ENCODE measurements at places on chromosomes 4 and X.

DNA sequence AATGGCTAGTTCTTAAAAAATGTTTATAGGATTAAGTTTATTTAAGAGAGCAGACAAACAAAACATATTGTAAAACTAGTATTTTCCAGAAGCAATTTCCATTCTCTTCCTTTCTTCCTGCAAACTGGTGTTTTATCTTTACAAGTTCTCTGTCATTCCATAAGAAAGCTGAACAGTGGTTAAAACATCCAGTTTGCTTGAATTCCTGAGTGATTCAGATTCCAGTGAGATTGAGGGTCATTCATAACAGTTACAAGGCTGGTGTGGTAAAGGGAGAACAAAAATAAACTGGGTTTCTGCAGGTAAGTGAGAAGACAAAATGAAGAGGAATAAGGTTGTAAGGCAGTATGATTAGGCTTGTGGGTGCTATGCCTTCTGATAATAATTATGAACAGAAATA is 544.8 kb upstream of the DIPK2B start:
- DNase-seq: no peak

- DNase-seq: no peak
Observed at GRCh38 chr4:134537701-134538100, 336.1 kb upstream of the PABPC4L start.

DNA sequence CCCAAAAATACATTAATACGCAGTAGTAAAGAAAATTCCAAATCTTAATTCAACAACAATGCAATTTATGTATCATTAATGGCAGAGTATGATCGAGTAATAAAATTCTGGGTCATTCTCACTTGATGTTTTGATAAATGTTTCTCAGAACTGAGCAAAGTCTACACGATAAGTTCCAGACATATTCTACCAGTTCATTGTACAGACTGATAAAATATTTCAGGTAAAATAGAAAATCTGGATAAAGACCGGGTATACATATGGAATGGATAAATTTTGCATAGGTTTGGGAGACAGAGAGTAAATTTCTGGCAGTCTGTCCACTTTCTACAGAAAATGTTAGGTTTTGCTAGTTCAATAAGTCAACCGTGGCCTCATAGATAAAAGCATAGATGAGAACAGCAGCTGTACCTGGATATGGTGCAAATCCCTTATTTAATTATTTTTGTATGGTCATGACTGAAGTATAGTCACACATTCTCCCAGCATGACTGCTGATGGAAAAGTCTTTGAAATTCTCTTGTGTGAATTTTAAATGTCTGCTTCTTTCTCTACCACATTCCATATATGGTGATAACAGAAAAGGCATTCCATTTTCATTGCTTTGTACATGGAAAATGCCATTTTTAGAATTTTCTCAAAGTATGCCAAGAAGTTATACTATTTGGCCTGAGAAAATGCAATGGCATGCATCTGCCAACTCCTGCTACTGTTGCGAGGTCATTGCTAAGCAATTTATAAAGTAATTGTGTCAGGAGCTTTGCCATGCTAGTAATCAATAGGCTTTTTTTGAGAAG is 301.9 kb upstream of the ARSJ start:
- DNase-seq: no peak

DNA sequence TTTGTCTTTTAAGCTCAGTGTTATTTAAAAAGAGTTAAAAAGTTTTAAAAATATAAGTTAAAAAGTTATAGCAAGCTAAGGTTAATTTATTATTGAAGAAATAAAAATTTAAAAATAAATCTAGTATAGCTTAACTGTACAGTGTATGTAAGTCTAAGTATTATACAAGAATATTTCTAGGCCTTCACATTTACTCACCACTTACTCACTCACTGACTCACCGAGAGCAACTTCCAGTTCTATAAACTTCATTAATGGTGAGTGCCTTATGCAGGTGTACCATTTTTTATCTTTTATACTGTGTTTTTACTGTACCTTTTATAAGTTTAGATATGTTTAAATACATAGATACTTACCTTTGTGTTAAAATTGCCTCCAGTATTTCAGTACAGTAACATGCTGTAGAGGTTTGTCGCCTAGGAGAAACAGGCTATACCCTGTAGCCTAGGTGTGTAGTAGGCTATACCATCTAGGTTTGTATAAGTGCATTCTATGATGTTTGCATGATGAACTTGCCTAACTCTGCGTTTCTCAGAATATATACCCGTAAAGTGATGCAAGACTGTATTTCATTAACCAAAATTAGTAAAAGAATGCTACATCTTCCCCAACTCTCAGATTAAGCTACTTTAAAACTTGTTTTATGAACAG is 202.9 kb downstream of the CFAP299 start:
- DNase-seq: no peak

GRCh38 chr4:66266035-66266434 is 595.7 kb upstream of the EPHA5 start:
- no peak for DNase-seq

GRCh38 chrX:53128097-53128749 is 34.3 kb downstream of the KANTR start:
- DNase-seq: no peak

- DNase-seq: no peak
Observed at GRCh38 chr4:177740563-177740962, 298.3 kb upstream of the AGA start.

- DNase-seq: no peak
Observed at GRCh38 chr4:52949336-52949735, 87.2 kb downstream of the RASL11B start.

DNA sequence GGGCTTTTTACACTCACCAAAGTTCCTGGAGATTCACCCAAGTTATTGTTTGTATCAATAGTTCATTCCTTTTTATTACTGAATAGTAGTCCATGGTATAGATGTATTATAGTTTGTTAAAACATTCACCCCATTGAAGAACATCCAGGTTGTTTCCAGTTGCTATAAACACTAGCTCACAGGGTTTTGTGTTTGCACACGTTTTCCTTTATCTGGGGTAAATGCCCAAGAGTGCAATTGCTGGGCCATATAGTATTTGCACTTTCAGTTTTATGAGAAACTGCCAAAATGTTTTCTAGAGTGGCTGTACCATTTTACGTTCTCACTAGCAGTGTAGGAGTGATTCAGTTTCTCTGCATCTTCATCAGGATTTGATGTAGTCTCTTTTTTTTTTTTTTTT is 57.1 kb downstream of the CBLL2 start:
- no peak for DNase-seq

DNA sequence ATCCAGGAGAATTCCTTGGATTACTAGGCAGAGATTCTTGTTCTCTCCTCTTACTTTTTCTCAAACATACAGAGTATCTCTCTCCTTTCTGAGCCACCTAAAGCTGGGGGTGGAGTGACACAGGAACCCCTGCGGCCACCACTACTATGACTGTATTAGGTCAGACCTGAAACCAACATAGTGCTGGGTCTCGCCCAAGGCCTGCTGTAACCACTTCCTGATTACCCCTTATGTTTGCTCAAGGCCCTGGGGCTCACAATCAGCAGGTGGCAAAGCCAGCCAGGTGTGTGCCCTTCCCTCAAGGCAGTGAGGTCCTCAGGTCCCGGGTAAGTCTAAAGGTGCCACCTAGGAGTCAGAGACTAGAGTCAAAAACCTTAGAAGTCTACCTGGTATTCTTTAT is 166.4 kb downstream of the PARM1 start:
- no peak for DNase-seq

DNA sequence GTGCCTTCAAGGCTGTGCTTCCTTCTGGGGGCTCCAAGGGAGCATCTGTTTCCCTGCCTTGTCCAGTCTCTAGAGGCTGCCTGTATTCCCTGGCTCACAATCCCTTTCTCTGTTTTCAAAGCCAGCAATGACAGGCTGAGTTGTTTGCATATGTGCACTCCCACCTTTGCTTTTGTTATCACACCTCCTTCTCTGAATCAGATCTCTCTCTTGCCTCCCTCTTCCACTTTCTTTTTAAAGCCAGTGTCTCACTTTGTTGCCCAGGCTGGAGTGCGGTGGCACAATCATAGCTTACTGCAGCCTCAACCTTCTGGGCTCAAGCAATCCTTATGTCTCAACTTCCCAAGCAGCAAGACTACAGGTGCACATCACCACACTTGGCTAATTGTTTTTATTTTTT is 37.1 kb upstream of the LEF1 start:
- DNase-seq: no peak

DNA sequence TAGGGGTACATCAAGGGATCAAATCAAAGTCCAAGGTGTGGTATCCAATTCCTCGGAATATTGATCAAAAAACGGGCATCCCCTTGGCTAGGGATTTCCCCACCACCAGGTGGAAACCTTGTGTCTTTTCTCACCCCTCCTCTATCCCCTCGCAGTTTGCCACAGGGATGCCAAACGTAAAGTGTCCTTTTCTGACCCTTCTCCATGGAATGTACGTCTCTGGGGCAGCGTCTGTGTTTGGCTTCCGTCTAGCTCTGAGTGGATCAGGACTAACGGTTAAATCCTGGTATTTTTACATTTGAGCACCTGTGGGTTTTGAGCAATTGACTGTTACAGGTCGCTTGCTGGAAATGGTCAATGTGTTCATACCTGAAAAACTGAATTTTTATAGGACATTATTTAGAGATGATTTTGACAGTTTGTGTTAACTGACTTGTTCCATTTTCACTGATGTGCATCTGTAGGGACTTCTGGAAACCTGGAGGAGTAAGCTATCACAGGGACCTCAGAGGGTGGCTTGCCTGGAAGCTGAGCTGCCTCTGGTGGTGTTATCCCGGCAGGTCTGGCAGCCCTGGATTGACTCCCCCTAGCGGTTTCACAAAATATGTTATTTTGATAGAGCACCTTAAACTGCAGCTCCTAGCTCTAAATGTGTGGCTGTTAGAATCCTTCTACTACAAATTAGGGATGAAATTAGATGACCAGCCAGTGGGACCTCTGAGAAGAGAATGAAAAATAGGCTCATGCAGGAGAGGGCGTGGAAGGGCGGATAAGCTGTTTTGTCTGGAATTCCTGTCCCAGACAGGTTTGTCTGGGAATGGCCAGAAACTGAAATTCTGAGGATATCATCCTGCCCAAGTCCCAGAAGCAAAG is 8.8 kb upstream of the MGST2 start:
- DNase-seq: peak; percentile 40

GRCh38 chr4:27819246-27819645 is 958.6 kb downstream of the STIM2 start:
- no peak for DNase-seq

GRCh38 chrX:52577464-52578173 is 60.8 kb upstream of the XAGE1B start:
- DNase-seq: no peak

GRCh38 chr4:79472693-79473438 is 64.8 kb upstream of the GK2 start:
- no peak for DNase-seq

GRCh38 chr4:63921561-63921960 is 487.7 kb downstream of the TECRL start:
- DNase-seq: no peak

DNA sequence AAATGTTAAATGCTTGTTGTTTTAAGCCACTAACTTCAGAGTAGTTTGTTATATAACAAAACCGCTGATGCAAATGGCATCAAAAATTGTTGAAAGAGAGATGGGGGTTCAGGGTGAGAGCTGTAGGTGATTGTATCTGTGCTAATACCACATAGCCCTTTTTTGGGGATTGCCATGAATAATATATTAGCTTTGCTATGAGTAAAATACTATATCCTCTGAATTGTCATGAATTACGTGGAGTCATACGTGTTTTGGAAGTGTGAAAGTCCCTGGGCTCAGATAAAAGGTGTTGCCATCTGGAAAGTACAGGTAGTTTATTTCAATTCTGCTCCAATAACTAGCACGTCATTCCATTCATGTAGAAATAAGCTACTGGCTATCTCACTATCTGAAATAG is 30.6 kb downstream of the DYNLT3 start:
- DNase-seq: no peak

DNA sequence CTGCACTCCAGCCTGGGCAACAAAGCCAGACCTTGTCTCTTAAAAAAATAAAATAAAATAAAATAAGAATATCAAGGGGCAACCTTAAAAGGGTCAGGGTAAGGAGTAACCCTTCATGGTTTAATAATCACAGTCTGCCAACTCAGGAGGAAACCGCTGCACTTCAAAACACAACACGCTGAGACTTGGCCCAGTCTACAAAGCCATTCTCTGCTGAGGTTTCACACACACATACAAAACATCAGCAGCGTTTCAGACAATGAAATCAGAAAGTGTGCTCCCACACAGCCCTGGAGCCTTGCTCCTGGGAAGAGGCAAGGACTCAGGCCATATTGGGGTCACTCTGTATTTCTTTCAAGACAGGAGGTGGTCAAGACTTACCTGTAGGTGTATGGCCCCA is 18.3 kb downstream of the SCARB2 start:
- no peak for DNase-seq

- DNase-seq: no peak
Observed at GRCh38 chrX:71301195-71301924, at the start of gene ITGB1BP2. Gene ITGB1BP2, plus strand, starts transcription at chrX:71301750. Its CDS starts 57 bp downstream, at chrX:71301807.

DNA sequence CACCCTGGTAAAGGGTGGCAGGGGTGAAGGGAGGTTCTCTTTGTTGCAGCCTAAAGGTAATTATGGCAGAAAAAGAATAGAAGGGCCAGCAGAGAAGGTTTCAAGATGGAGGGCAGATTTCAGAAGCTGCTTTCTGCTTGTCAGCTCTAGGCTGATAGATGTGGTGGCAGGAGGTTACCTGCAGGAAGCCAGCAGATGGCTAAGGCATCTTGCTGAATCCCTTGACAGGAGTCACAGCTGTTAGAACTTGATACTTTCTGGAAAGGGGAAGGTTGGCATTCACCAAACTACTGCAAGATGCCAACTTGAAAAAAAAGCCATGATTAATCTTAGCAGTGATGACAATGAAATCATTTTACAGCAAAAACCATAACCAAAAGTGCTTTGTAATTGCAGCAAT is 69.5 kb upstream of the CBLL2 start:
- no peak for DNase-seq

- no peak for DNase-seq
Observed at GRCh38 chr4:186749611-186750281, 26.1 kb upstream of the FAT1 start.

GRCh38 chr4:1983846-1984405 is 24.8 kb downstream of the NELFA start:
- no peak for DNase-seq
